ENCODE measurements at places on chromosomes 2 and 18.

DNA sequence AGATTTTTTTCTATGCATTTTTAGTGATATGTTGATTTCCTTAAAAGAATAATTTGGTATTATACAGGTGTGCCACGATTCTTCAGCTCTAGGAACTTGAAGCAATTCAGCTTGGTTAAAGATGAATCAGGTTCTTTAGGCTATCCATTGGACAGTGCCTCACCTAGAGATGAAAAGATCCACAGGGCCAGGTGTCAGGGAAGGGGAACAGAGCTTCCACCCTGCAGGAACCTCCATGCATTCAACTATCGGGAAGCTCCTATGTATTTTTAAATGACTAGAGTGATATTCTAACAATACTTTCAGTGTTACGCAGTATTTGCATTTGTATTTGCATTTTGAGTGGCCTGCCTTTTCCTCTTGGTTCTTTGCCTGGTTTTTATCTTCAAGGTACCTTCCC lies 40.2 kb downstream of the PKP4 start:
- no peak for DNase-seq

- DNase-seq: no peak
Measured at GRCh38 chr18:23198217-23198845, 63.0 kb downstream of the CABLES1 start.

DNA sequence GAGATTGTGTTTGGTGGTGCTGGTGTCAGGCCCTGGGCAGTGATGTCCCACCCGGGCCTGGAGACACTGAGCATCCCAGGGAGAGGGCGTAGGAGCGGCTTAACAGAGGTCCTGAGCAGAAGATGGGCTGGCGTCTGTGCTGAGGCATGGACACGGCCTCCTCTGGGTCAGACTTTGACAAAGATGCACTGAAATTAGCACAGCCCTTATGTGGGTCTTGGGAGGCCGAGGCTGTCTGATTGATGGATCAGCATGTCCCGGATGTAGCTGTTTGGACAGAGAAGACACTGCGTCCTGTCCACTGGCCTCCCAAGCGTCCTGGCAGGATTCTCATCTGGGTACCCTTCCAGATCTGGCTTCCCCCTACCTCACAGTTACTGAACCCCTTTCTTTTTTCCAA lies 159.4 kb downstream of the ANKRD30B start:
- DNase-seq: no peak

- DNase-seq: no peak
Measured at GRCh38 chr2:66457545-66457944, 22.6 kb downstream of the MEIS1 start.

- DNase-seq: no peak
Measured at GRCh38 chr18:36663312-36663711, 165.5 kb downstream of the TPGS2 start.

GRCh38 chr2:5734859-5735520 lies 42.8 kb downstream of the SOX11 start:
- no peak for DNase-seq

DNA sequence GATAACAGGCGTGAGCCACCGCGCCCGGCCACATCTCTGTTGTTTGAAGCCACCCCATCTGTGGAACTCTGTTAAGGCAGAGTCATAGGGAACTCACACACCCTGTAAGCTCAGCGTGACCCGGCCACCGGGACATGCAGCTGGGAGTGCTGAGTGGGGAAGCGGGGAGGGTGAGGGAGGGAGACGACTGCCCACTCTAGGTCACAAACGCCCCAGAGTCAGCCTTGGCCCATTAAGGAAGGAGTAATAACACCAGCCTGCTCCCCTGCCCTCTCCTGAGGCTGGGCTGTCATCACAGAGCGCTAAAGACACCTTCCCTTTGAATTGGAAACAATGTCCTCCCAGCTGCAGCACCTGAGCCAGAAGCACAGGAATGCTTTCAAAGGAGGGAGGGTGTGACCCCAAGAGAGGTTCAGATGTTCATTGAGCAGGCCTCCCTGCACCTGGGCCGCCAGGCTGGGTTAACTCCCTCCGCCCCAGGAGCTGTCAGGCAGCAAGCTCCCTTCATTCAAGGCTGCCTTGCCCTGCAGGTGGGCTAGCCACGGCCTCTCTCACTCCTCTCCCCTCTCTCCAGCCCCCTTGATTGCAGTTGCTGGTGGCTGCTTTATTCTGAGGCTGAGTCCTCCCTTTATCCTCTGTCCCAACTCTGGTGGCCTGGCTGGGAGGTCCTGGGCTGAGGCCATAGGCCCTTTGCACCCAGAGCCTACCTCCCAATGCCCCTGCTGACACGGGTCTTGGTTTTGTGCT lies 77.2 kb upstream of the HPCAL1 start:
- DNase-seq: no peak

All from SHP77 treated with DMSO at 0.1 percent for 48 hours (cell line).